ENCODE measurements at places on chromosomes 7 and 10.

GRCh38 chr10:110355141-110355831, 50.6 kb upstream of the SMNDC1 start:
- no peak for DNase-seq

GRCh38 chr10:114420811-114421485, 16.6 kb upstream of the AFAP1L2 start:
- DNase-seq, result no peak

DNA sequence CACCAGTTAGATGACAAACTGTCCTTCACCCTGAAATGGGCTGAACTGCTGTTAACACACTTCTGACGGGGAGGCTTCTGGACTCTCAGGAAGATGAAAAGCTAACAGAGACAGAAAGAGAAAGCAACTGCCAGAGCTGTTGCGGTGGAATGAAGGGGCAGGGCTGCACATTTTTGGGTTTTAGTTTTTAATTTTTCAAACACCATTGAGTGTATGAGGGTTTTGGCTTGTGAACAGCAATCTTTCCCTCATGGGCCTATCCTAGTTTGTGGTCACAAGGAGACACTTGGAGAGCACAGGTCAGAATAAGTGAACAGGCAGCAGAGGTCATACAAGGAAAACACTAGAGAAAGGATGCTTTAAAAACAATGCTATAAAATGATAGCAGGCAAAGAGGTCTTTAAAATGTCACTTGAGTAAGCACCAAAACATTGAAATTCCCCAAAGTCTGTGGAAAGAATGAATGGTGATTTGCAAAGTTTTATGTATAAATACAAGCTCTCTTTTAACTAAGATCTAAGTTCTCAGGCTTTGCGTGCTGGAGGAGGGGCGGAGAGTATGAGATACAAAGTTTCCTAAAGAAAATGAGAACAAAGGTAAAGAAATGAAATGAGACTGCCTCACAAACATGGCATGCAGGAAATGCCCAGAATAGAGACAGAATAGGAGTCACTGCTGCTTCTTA, 101.4 kb upstream of the GLI3 start:
- no peak for DNase-seq

DNA sequence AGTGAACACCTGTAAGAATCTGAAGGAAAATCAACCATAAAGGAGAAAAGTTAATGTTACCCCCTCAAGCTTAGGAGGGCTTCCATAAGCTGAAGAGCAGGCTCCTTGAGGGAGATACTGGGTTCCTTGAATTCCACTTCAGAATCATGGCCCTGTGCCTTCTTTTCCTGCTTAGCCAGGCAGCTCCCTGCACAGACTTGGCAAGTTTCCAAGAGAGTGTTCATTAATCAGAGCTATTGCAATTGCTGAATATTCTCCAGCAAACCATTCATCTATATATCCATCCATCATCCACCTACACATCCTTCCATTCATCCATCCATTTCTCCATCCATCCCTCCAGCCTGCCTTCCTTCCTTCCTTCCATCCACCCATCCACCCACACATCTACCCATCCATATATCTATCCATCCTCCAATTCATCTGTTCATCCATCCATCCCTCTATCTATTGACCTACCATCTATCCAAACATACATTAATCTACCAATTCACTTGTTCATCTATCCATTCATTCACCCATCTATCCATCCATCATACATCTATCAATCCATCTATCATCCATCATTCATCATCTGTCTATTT, 574.4 kb downstream of the PTPRN2 start:
- no peak for DNase-seq

DNA sequence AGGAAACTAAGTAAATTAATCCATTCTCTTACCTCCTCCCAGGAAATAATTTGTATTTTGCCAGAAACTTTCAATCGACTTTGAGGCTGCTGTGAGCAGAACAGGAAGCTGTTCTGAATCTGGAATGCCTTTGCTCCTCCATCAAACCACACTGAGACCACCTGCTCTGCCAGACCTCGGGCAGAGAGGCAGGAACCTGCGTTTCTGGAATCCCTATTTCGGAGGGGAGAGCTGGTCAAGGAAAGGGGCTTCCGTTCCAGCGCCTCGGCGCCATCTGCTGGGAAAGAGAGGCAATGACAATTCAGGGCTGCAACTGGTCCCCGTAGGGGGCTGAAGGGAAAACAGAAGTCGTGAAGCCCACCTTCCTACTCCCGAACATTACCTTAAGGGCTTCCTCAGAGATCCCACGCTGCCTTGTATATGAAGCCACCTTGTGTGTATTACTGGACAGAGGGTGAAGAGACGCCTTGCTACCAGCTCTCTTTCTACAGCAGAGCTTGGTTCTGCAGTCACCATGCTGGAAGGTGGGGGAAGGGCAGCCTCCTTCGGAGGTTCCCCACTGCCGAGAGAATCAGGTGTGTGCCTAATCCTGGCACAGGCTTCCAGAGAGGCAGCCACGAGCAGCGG, 31.2 kb downstream of the ZNF467 start:
- peak; percentile 53 for DNase-seq

- no peak for DNase-seq
These were observed 109.5 kb upstream of the GJD4 start for GRCh38 chr10:35495521-35496119.

GRCh38 chr7:5701085-5701914, 80.2 kb downstream of the RNF216 start:
- no peak for DNase-seq

GRCh38 chr7:101589052-101589451, 40.0 kb downstream of the MYL10 start:
- no peak for DNase-seq

DNA sequence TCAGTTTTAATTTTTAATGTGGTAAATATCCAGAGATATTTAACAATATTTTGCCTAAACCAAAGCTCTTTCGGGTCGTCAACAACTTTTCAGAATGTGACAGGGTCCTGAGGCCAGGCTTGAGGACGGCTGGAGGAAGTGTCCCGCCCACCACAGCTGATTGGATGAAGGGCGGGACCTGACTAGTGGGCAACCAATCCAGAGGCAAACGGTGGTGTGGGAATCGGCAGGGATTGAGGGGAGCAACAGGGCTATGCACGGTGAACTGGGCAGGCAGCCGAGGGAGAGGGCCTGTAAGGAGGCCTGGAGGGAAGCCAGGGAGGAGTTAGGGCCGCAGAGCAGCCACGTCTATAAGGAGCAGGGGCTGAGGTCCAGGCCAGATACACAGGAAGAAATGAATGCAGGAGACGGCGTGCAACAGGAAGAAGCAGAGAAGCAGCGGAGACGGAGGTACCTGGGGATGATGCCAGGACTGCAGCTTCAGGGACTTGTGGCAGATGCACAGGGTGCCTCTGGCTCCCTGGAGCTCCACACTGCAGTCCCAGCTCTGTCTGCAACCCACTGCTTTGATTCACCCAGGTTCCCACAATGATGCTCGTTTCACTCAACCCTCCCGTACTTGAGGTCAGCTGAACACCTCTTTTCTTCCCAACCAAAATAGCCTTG, 46.1 kb upstream of the ZMIZ1 start:
- no peak for DNase-seq

DNA sequence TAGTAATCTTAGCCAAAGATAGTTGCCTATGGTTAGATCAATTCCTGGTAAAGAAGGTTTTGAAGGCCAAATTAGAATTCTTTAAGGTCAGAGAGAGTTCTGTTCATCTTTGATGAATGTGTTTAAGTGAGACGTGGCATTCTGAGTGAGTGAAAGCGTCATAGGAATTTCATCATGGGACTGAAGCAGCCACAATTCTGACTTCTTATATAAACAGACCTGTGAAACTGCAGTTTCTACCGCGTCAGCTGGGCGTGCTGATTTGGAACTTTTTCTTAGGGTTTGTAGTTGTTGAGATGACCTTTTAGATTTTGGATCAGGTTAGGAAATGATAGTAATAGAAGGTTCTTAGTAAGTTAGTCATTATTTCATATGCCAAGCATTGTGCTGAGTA, 103.8 kb downstream of the CNNM2 start:
- DNase-seq, result no peak

DNA sequence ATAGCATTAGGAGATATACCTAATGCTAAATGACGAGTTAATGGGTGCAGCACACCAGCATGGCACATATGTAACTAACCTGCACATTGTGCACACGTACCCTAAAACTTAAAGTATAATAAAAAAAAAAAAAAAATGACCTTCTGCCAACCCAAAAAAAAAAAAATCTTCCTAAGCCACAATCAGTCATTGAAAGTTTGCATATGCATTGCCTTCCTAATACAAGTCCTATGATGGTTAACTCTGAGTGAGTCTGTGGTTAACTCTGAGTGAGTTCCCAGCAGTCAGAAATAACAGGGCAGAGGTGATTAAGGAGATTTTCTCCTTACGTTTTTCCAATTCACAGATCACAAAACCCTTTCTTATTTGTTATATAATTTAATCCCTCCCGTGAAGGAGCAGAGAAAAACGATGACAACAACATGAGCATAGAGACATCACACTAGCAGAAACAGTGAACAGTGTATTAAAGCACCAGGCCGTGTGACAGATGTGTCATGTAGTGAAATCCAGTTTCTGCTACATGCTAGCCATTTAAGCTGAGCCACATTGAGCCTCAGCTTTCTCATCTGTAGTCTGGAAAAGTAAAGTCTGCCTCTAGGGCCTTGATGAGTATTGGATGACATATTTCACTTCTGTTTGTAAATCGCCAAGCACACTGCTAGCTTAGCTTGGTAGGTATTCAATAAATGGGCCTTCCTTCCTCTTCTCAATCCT, 7.4 kb upstream of the RNF148 start:
- DNase-seq, result no peak

GRCh38 chr7:42175834-42176723, 60.9 kb downstream of the GLI3 start:
- DNase-seq, result no peak

DNA sequence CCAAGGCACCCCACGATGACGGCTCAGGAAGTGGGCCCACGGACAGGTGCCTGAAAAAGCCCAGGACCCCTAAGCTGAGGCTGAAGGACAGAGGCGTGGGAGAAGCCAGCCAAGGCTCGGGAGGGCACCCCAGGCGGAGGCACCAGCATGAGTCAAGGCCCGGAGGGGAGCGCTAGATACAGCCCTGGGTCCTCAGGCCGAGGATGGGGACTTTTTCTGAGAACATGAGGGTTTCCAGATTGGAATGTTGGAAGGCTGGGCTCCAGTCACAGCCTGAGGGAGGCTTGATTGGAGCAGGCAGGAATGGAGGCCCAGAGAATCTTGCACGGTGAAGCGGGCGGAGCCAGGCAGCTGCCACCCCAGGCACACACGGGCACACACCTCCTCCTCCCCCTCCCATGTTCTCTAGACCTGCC, 19.0 kb upstream of the ELFN1 start:
- no peak for DNase-seq

DNA sequence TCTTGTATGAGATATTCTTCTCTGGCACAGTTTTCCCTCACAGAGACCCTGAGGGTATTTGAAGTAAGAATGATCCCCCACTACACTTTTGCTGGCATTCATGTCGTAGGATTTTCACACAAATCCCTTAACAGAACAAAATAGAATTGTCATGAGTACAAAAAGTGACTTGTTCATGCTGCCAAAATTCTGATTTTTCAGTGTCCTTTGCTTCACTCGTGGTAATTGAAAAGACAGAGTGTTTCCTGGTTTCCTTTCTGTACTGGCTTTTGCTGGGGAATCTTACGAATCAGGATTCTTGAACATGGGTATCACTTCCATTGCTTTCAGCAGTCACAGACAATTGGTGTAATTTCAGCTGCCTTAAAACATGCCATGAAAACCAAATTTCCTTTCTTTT, 756.3 kb downstream of the REEP3 start:
- DNase-seq, result no peak

All from NCI-H1930 (cell line).